Right lung (tissue), 10 donors: ENCODE measurements at places on chromosomes 16 and 17.

- no peak for DNase-seq
Observed at GRCh38 chr16:31127182-31127581, 8.3 kb downstream of the PRSS8 start.

DNA sequence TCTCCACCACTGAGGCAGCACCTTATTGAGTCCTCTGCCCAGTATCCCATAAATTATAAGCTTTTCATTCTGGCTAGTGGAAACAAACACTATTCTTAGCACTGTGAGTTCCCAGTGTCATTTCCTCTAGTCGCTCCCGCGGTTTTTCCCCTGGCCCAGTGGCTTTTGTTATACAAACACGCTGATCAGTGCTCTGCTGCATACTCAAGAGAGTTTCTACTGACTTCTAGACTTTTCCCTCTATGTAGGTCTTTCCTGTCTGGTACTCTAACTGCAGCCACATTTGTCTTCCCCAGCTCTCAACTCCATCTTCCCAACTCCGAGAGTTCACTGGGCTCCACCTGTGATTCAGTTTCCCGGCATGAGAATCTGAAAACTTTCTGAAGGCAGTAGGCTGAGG lies 556.6 kb upstream of the SALL1 start:
- no peak for DNase-seq

DNA sequence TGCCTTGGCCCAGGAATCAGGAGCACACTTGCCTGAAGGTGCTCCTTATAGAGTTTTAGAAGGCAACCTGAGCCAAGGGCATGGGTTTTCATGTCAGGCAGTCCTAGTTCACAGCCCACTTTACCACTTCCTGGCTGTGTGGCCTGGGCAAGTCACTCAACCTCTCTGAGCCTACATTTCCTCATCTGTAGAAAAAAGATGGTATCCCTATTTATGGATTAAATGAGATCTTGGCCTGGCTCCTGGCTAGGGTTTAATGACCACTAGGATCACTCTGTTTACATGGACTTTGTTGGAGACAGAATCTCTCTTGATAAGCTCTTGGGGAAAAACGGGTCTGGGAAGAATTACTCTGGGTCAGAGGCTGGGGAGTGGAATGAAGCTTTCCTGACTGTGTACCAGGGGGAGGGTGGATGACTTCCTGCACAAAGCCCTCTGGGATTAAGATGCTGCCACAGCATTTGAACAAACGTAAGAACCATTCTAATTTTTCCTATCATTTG lies 2.3 kb downstream of the MT2A start:
- no peak for DNase-seq

DNA sequence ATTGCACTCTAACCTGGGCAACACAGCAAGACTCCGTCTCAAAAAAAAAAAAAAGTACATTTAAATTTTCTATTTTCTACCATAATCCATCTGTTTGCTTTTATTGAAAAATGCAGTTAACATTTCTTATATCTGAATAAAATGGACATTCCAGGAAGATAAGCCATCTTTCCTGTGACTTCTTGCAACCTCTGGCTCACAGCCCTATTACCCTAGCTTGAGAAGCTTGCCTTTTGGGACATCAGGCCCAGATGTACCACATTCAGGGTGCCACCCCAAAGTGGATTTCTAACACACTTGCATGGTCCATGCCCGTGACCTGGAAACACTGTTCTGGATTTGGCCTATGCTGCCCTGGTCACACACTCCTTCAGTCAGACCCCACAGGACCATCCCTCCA lies 30.1 kb upstream of the DDX52 start:
- DNase-seq = no peak

- DNase-seq = no peak
Observed at GRCh38 chr17:38585918-38586529, 19.7 kb downstream of the SRCIN1 start.

DNA sequence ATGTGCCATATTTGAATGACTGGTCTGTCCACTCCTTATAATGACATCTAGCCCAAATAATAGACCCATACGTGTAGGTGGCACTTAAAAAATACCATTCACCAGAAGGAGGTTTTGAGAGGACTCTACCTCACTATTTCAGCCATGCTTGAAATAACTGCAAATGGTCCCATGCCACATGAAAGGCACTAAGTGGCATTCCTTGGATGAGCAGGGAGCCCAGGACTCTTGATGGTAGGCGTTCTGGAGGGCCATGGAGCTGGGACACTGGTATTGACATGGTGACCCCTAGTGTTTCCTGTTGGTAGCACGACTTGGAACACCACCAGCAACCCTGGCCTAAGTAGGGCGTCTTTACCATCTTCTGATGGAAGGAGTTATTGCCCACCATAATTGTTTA lies 148.7 kb upstream of the ZFHX3 start:
- DNase-seq = no peak

- no peak for DNase-seq
Observed at GRCh38 chr17:47915776-47916398, 19.9 kb downstream of the SP2 start.

- DNase-seq = no peak
Observed at GRCh38 chr17:33183487-33184026, 109.5 kb downstream of the ASIC2 start.

- DNase-seq = no peak
Observed at GRCh38 chr16:88681709-88682451, 4.4 kb downstream of the SNAI3 start.

DNA sequence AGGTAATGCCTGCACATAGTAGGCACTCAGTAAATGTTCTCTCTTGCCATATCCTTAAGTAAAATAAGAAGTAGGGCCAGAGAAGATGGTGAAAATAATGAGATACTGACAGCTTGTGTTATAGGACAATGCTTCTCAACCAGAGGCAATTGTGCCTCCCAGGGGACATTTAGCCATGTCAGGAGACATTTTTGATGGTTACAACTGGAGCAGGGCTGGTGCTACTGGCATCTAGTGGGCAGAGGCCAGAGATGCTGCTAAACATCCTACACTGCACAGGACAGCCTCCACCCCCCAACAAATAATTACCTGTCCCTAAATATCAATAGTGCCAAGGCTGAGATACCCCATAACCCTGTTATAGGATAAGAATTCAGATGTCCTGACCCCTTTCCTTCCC lies 1.7 kb downstream of the RAD51D start:
- DNase-seq = no peak

- DNase-seq = no peak
Observed at GRCh38 chr17:59369031-59369975, 37.8 kb downstream of the YPEL2 start.

DNA sequence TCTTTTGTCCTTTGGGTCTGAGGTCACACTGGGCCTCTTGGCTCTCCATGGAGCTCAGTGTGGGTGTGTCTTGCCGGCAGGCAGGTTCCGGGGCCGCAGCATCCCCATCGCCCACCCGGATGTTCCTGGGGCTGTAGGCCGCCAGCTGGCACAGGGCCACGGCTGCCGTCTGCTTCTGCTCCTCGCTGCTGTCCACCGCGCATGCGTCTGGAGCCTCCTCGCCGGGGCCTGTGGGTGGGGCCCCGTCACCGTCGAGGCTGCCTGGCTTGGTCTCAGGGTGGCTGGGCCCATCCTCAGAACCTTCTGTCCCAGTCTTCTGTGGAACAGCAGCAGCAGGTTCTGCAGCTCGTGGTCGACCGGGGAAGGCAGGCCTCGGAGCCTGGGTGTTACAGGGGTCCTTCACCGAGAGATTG lies 9.6 kb downstream of the ZNF750 start:
- DNase-seq = peak; percentile 40

GRCh38 chr17:57124053-57124452 lies 39.0 kb downstream of the AKAP1 start:
- no peak for DNase-seq

- no peak for DNase-seq
Observed at GRCh38 chr17:14871921-14872320, 393.2 kb downstream of the PMP22 start.

GRCh38 chr17:38451840-38452529 lies 23.7 kb downstream of the ARHGAP23 start:
- peak; percentile 74 for DNase-seq

GRCh38 chr16:4323845-4324488 lies 8.1 kb downstream of the GLIS2 start:
- DNase-seq = no peak

GRCh38 chr17:30226878-30227277 lies 8.6 kb downstream of the SLC6A4 start:
- no peak for DNase-seq

- DNase-seq = no peak
Observed at GRCh38 chr17:9071811-9072498, 50.6 kb downstream of the NTN1 start.

- peak; percentile 70 for DNase-seq
Observed at GRCh38 chr17:79664930-79665737, 54.3 kb upstream of the RBFOX3 start.

DNA sequence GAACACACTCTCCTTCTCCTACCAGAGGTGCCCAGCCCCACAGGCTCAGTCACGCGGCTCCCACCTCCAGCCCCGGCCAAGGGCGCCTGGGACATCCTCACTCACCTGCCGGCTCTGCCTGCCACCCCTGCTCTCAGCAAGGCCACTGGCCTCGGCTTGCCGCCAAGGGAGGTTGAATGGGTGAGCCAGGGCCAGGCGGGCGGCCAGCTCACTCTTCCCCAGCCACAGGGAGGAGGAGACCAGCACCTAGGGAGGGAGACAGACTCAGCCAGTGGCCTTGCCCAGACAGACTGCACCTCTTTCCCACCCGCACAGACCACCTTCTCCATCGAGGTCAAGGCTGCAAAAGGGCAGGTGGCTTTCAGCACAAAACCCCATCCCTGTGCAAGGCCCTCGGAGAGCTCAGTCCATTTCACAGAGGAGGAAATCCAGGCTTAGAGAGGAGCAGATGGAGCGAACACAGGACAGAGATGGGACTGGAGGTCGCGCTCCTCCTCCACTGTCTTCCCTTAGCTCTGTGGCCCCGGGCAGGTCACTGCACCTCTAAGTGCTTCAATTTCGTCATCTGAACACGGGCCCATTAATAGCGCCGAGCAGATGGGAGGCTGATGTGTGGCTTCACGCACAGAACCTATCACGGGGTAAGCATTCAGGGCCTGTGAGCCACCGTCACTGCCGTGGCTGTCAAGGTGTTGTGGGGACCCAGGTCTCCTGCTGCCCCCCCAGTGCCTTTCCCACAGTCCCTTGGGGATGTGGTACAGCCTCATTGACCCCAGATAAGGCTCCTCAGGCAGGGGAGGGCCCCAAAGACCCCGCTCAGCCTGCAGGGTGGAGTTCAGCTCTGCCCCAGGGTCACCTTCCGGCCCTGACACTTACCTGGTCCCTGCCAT lies 56.1 kb downstream of the RMI2 start:
- DNase-seq = no peak

DNA sequence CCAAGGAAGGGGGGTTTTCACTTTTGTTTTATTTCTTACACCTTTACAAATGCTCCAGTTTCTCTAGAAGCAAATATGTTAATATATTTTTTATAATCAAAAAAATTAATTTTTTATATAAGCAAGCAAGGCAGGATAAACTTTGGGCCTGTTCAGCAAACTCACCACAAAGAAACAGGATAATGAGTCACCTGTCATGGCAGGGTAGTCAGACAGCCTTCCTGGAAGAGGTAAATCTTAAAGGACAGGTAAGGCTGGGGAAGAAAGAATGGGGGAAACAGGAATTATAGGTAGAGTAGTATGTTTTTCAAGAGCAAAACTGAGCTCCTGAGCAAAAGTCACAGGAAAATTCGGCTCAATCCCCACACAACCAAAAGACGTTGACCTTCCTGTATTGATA lies 186.3 kb upstream of the SOX9 start:
- DNase-seq = no peak

GRCh38 chr16:78994135-78994745 lies 606.3 kb downstream of the MAF start:
- DNase-seq = no peak

- no peak for DNase-seq
Observed at GRCh38 chr16:85430523-85431421, 182.3 kb upstream of the GSE1 start.

DNA sequence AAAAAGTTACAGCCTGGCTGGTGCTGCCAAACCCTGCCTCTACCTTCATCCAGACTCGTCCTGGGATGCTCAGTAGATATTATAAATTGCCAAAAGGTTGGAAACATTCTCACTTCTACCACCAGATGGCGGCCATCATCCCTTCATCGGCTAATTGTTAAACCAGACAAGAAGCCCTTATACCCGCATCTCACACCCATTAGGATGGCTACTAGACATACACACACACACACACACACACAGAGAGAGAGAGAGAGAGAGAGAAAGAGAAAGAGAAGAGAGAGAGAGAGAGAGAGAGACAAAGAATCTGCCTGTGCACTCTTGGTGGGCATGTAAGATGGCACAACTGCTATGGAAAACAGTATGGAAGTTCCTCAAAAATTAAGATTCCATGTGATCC lies 15.0 kb upstream of the SCIMP start:
- DNase-seq = peak; percentile 54
